ENCODE measurements at places on chromosomes 3 and 15. TPM values are rescaled to one million over a fixed set of nuclear protein-coding genes. Genes with fewer than 3 reads are reported as not detected.

GRCh38 chr3:188584162-188584529 lies 430.2 kb downstream of the LPP start:
- no peak overlapping the region for H3K27ac ChIP-seq
- no peaks in the 10 kb centered on the region for H3K27me3 ChIP-seq
- DNase-seq = no peak
- H3K4me1 ChIP-seq = no peaks in the 10 kb centered on the region
- no peaks in the 10 kb centered on the region for H3K36me3 ChIP-seq
- no peak overlapping the region for H3K4me3 ChIP-seq

GRCh38 chr3:150544041-150544440 lies 2.3 kb downstream of the SERP1 start:
- no peaks in the 10 kb centered on the region for H3K36me3 ChIP-seq
- no peak overlapping the region for H3K27ac ChIP-seq
- H3K27me3 ChIP-seq = no peaks in the 10 kb centered on the region
- no peak for DNase-seq

Gene CLDN1
- 9.9 TPM for total RNA-seq

GRCh38 chr15:70411143-70411863 lies 313.6 kb upstream of the TLE3 start:
- peaks cover 23% of the 10 kb centered on the region for H3K4me1 ChIP-seq
- no peaks in the 10 kb centered on the region for H3K36me3 ChIP-seq
- DNase-seq = no peak
- H3K4me3 ChIP-seq = no peak overlapping the region
- H3K27me3 ChIP-seq = no peaks in the 10 kb centered on the region
- H3K27ac ChIP-seq = no peak overlapping the region

GRCh38 chr3:152183473-152183872 lies 85.3 kb upstream of the MBNL1 start:
- H3K36me3 ChIP-seq = no peaks in the 10 kb centered on the region
- H3K4me1 ChIP-seq = no peaks in the 10 kb centered on the region
- no peaks in the 10 kb centered on the region for H3K27me3 ChIP-seq
- H3K4me3 ChIP-seq = no peak overlapping the region
- DNase-seq = peak; percentile 61

Gene PPP1R14D
- total RNA-seq = not detected

GRCh38 chr3:41854956-41855355 lies 106.9 kb downstream of the ULK4 start:
- H3K27ac ChIP-seq = no peak overlapping the region
- H3K27me3 ChIP-seq = no peaks in the 10 kb centered on the region
- no peak overlapping the region for H3K4me3 ChIP-seq
- H3K4me1 ChIP-seq = no peaks in the 10 kb centered on the region
- DNase-seq = no peak
- H3K36me3 ChIP-seq = no peaks in the 10 kb centered on the region

Gene IMPDH2
- total RNA-seq = 143 TPM

- peaks cover 12% of the 10 kb centered on the region for H3K4me1 ChIP-seq
- no peaks in the 10 kb centered on the region for H3K27me3 ChIP-seq
- no peak overlapping the region for H3K4me3 ChIP-seq
- no peak overlapping the region for H3K27ac ChIP-seq
These were observed 117.5 kb downstream of the EEFSEC start for GRCh38 chr3:128270559-128271492.

Gene SPTBN5
- total RNA-seq = 2.9 TPM

Gene TYRO3
- total RNA-seq = 28.7 TPM
